ENCODE measurements at places on chromosomes 2 and 18. TPM values are rescaled to one million over a fixed set of nuclear protein-coding genes. Genes with fewer than 3 reads are reported as not detected.
A peak's percentile ranks its signal among the peaks of the same experiment; 100 is the strongest.

The HOXD13 gene
- total RNA-seq = not detected

The SP3 gene
- 141 TPM for total RNA-seq

The SLC4A3 gene
- 0.36 TPM for total RNA-seq

The PTCD3 gene
- total RNA-seq = 182 TPM

The SKOR2 gene
- total RNA-seq = not detected

The SRD5A2 gene
- total RNA-seq = not detected

- no peaks in the 10 kb centered on the region for H3K27me3 ChIP-seq
- H3K27ac ChIP-seq = no peak overlapping the region
- H3K36me3 ChIP-seq = peaks cover 4% of the 10 kb centered on the region
- H3K4me1 ChIP-seq = no peaks in the 10 kb centered on the region
- no peak overlapping the region for H3K4me3 ChIP-seq
- no peak for DNase-seq
These were observed 1374.9 kb upstream of the CRIM1 start for GRCh38 chr2:34980689-34981088.

DNA sequence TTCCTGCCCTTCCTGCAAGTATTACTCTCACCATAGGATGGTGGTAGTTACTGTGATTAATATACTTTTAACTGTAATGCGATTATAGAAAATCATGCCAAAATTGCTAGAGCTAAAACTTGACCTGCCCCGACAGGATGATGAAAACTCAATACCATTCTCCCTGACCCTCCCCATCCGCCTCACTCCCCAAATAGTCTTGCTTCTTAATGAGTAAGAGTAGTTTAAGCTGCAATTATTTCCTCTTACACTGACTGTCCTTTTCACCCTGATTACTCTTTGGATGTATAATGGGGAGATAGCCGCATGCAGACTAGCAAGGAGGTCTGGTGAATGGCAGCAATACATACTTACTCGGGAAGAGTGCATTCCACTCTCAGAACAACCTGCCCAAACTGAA, 269.6 kb upstream of the SIX3 start:
- no peak overlapping the region for H3K4me3 ChIP-seq
- no peak for DNase-seq
- H3K27me3 ChIP-seq = no peaks in the 10 kb centered on the region
- no peaks in the 10 kb centered on the region for H3K36me3 ChIP-seq
- no peak overlapping the region for H3K27ac ChIP-seq
- H3K4me1 ChIP-seq = peaks cover 6% of the 10 kb centered on the region

GRCh38 chr2:172376505-172377125, 50.8 kb upstream of the ITGA6 start:
- H3K4me3 ChIP-seq = no peak overlapping the region
- no peaks in the 10 kb centered on the region for H3K4me1 ChIP-seq
- H3K36me3 ChIP-seq = no peaks in the 10 kb centered on the region
- peaks cover 1% of the 10 kb centered on the region for H3K27me3 ChIP-seq

GRCh38 chr18:38611036-38611964, 1045.7 kb upstream of the CELF4 start:
- no peak overlapping the region for H3K4me3 ChIP-seq
- H3K36me3 ChIP-seq = no peaks in the 10 kb centered on the region
- no peaks in the 10 kb centered on the region for H3K4me1 ChIP-seq
- H3K27me3 ChIP-seq = no peaks in the 10 kb centered on the region
- no peak for DNase-seq

DNA sequence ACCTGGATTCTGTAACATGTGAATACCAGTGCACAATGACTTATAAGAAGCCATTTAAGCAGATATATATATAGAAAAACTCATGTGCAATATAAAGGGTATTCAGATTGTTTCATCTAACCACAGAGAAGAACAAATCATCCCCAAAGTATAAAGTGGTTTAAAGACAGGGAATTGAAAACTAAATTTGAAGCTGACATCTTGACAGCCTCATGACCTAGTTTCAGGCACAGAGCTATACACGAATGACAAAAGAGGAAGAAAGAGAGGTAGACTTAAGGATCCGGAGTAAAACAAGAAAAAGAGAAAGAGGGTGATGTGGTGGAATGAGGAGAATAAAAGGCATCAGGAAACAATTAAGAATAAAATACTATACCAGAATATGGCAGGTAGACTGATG, 194.5 kb downstream of the EPHA4 start:
- H3K27me3 ChIP-seq = no peaks in the 10 kb centered on the region
- no peak overlapping the region for H3K4me3 ChIP-seq
- DNase-seq = no peak
- H3K27ac ChIP-seq = no peak overlapping the region

DNA sequence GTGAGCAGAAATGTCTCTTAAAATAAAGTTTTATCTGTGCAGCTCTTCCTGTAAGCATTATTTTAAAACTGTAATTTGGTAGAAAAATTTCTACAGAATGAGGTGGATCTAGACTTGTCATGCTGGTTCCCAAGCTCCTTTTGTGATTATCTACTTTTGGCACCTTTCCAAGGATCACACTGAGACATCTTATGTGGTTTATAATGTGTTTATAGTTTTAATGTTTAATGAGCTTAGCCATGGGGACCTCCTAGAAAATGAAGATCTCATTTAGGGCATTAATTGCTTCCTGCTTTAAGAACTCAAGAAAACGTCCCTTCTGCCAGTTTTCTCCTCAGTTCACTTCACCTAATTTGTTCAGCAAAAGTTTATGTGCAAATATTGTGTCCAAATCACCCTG, 468.4 kb downstream of the SUCLG1 start:
- H3K4me1 ChIP-seq = no peaks in the 10 kb centered on the region
- no peak overlapping the region for H3K27ac ChIP-seq
- DNase-seq = no peak

DNA sequence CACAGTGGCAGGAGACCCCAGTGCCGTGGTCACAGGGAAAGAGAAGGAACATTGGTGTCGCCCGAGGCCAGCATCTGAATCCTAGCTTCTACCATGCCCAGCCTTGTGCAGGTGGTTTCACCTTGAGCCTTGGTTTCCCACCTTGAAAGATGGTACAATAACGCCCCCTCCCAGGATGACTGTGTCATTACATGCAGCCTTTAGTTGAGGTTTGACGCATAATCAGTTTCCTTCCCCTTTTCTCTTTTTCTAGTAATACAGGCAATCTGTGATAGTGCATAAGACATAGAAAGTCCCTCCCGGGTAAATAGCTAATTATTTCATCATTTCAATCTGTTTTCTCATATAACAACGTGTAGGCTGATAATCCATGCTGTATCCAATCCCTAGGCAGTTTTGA, 29.8 kb upstream of the ZNF407 start:
- H3K27ac ChIP-seq = no peak overlapping the region
- no peak for DNase-seq
- peaks cover 27% of the 10 kb centered on the region for H3K27me3 ChIP-seq
- peaks cover 24% of the 10 kb centered on the region for H3K36me3 ChIP-seq
- no peak overlapping the region for H3K4me3 ChIP-seq

DNA sequence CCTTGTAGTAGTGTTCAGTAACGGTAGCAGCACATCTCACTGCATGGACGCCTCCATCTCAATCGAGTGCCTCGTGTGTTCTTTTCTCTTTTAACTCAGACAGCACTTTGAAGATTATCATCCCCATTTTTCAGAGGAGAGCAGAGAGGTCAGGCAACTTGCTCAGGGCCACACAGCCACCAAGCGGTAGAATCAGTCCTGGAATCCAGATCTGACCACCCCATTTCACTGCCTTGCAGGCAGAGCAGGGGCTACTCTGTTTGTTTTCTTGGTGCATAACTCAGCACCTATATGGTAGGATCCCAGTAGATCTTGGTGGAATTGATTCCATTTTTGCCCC, 129.5 kb downstream of the SMAD7 start:
- H3K4me1 ChIP-seq = peaks cover 10% of the 10 kb centered on the region
- no peak overlapping the region for H3K4me3 ChIP-seq
- H3K27me3 ChIP-seq = no peaks in the 10 kb centered on the region
- peak overlapping the region; percentile 71 for H3K27ac ChIP-seq
- DNase-seq = no peak
- H3K36me3 ChIP-seq = no peaks in the 10 kb centered on the region

Measured in naive thymus-derived CD8-positive, alpha-beta T cell (primary cell).